ENCODE measurements at places on chromosomes 1 and 21.

DNA sequence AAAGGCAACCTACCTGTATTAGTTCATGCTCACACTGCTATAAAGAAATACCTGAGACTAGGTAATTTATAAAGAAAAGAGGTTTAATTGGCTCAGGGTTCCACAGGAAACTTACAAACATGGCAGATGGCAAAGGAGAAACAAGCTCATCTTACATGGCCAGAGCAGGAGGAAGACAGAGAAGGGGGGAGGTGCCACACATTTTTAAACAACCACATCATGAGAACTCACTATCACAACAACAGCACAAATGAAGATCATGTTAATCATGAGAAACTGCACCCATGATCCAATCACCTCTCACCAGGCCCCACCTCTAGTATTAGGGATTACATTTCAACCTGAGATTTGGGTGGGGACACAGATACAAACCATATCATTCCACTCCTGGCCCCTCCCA, 90.6 kb upstream of the KCTD3 start:
- no peak for DNase-seq

GRCh38 chr21:44354001-44354405, 582 bp downstream of the TRPM2 start:
- no peak for DNase-seq

GRCh38 chr1:149979245-149979971, 31.1 kb downstream of the OTUD7B start:
- DNase-seq: no peak

GRCh38 chr1:226082959-226083301, 20.4 kb downstream of the H3-3A start:
- no peak for DNase-seq

GRCh38 chr1:54884135-54884586, 2.8 kb downstream of the DHCR24 start:
- DNase-seq: no peak

DNA sequence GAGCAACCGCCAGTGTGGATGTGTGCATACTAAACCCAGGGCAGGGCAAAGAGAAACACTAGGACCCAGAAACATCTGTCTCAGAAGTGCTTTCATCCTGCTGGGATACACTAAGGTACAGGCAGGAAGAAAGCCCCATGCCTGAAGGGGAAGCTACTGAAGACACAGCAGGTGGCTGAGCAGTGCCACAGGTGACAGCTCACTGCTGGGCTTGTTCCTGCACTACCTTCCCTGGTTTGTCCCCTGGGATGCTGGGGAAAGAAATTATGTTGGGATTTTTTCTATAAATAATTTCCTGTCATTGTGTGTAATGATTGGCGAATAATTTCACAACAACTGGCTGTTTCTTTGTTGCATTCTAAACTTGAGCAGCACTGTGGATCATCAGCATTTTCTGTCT, 245.3 kb upstream of the RAB4A start:
- DNase-seq: no peak

DNA sequence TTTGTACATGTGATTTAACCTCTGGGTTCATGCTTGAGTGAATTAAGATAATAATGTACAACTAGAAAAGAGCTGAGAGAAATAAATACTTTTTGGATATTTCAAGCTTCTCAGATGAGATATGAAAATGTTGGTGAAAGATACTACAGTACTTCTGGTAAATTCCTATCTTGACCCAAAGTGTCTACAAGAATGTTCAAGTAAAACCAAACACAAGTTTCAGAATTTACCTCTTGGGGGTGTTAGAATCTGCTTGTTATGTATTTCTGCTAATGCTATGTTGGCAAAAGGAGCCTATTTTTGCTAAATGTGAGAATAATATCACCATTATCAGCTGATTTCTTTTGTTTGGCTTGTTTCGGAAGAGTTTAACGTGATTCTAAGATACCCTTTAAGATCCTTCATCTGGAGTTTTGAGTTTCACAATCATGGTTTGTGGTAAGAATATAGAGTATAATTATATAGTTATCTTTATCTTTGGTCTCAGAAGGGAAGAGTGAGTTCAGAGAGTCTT, 388.5 kb downstream of the LMO4 start:
- no peak for DNase-seq

DNA sequence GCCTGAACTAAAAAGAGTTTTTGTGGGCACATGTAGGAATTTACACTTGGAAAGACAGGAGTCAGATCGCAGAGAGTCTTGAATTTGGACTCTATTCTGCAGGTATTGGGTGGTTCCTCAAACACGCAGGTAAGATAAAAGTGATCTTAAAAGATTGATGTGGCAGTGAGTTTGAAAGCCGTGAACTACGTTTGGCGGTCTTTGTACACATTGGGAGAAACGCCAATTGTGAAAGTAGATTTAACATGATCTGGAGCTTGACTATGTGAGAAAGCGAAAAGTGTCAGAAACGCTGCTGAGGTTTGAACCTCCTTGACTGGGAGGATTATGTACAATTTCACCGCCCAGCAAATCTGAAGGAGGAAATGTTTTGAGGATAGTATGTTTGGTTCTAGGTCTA, 1.5 kb upstream of the PPP2R5A start:
- no peak for DNase-seq

DNA sequence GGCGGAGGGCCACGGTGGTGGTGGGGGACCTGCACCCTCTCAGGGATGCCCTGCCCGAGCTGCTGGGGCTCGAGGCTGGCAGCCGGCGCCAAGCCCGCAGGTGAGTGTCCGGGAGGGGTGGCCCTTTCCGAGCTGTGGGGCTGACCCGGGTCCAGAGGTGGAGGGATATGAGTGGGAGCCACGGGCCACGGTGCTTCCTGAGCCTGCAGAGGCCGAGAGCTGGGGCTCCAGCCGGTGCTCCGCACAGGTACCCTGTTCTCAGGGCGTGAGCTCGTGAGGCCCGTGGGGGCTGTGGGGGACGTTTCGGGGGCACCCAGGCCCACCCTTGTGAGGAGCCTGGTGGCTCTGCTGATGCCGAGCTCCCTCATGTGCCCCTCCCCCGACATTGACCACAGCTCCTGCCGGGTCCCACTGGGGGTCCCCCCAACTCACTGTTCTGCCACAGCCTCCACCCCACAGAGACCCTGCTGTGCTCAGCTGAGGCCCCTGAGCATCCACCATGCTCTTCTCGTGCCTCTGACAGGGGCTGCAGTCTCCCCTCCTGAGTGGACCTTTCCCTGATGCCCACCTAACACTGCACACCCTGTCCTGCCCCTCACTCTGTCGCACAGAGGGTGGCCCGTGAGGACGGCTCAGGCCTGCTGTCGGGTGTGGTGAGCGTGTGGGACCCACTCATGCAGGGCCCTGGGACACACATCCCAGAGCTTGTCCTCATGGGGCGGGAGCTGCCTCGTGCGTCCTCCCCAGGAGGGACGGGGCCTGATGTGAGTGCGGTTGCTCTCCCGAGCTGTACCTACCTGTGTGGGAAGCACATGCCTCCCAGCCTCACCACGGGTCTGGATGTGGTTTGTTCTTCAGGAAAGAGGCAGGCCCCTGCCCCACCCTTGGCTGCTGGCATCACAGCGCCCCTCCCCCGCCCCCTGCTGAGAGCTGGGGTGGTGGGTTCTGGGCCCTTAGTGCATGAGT, 27.5 kb downstream of the SLX9 start:
- DNase-seq: no peak

DNA sequence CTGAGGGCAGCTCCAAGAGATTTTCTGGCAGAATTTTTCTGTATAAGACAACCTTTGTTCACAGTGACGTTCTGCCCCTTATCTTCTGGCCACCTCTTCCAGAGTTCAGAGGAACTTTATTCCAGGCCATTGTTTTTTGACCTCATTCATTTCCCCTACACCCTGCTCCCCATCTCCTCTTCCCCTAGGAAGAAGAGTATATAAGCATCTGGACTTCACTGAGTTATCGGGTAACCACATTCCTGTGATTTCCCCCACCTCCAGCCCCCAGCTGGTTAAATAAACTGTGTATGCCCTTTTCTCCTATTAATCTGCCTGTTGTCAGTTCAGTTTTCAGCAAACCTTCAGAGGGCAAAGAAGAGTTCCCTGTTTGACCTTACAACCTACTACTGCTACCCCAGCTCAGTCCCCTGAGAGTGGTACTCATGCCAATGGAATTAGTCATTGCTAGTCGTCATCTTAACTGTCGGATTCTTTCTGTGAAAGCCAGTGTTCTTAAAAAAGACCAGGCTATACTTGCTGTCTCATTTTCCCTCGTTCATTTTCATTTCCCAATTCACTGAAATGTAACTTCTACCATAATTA, 14.3 kb upstream of the ALG14 start:
- DNase-seq: peak; percentile 52

- DNase-seq: no peak
Observed at GRCh38 chr1:208179961-208180409, 64.2 kb downstream of the PLXNA2 start.

DNA sequence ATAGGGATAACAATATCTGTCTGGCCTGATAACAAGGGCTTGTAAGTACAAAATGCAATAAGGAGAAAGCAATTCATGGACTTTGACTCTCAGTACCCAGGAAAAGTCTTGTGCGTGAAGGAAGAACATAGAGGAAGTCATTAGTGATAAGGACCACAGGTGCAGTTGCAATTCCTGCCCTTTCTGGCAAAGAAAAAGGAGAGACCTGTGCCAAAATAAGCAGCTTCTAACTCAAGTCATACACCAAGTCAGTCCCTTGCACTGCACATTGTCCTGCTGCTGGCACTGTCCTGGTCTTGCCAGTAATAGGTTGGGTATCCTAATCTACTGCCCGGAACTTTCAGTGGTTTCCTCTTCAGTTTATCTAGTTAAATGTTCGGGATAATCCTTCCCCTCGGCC, 14.8 kb upstream of the SOD1 start:
- DNase-seq: no peak

DNA sequence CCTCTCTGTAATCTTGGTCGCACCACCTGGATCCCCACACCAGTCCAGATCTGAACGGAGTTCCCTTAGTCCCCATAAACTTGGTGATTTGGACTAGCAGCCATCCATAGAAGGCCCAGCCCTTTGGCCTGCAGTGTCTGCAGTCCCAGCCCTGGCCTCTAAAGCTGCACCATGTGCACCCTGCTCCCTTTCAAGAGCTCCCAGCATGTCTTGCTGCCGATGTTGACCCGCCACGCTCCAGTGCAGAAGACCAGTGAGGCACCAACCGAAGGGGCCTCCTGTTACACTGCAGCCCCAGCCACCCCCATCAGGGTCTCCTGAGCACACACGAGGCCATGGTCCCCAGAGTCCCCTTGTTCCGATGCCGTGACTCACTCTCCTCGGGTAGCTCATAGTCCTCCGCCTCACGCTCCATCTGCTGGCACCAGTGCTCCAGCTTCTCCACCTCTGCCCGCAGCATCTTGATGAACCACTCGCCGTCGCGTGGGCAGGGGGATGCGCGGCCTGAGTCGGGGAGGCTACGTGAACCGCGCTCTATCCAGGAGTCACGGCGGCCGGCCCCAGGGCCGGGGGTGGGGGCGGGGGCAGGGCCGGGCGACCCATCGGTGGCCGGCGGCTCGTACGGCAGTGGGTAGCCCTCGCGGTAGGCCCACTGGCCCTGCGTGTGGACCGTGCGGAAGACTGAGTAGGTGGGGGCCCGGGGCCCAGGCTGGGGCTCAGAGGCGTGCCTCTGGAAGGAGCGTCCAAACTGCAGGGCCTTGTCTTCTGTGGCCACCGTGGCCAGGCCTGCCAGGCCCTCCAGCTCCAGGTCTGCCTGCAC, 8.9 kb upstream of the SMIM12 start:
- no peak for DNase-seq

GRCh38 chr1:147878022-147878421, 24.6 kb upstream of the GJA8 start:
- no peak for DNase-seq

- DNase-seq: no peak
Observed at GRCh38 chr1:5933676-5934057, 58.6 kb downstream of the NPHP4 start.

GRCh38 chr1:146012703-146013558, 8.6 kb downstream of the HJV start:
- no peak for DNase-seq

DNA sequence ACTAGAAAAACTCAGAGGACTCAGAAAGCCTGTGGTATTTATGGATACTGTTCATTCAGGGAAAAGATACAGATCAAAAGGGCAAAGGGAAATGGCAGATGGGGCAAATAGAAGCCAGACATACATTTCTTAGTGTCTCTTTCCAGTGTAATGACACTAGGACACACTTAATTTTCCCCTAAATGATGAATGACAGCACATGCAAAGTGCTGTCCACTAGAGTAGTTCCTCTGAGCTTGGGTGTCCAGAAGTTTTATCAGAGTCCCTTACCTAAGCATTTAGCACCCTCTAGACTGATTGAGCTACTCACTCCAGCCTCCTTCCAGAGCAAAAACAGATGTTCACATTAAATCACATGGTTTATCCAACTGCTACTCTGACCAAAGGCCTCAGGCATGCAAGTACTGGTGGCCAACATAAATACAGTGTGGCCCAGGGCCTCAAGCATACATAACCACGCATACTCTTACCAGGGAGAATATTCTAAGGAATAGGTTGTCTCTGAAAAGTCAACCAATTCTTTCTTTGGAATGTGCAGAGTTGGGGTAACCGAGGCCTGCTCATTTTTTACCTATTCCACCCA, 166.9 kb downstream of the NCAM2 start:
- DNase-seq: peak; percentile 77

- no peak for DNase-seq
Observed at GRCh38 chr21:36915014-36915695, 51.3 kb downstream of the HLCS start.

- no peak for DNase-seq
Observed at GRCh38 chr1:209517681-209518050, 65.8 kb upstream of the CAMK1G start.

- DNase-seq: no peak
Observed at GRCh38 chr1:4394366-4394765, 260.0 kb upstream of the AJAP1 start.

- DNase-seq: no peak
Observed at GRCh38 chr1:51666478-51666877, 49.6 kb downstream of the OSBPL9 start.

DNA sequence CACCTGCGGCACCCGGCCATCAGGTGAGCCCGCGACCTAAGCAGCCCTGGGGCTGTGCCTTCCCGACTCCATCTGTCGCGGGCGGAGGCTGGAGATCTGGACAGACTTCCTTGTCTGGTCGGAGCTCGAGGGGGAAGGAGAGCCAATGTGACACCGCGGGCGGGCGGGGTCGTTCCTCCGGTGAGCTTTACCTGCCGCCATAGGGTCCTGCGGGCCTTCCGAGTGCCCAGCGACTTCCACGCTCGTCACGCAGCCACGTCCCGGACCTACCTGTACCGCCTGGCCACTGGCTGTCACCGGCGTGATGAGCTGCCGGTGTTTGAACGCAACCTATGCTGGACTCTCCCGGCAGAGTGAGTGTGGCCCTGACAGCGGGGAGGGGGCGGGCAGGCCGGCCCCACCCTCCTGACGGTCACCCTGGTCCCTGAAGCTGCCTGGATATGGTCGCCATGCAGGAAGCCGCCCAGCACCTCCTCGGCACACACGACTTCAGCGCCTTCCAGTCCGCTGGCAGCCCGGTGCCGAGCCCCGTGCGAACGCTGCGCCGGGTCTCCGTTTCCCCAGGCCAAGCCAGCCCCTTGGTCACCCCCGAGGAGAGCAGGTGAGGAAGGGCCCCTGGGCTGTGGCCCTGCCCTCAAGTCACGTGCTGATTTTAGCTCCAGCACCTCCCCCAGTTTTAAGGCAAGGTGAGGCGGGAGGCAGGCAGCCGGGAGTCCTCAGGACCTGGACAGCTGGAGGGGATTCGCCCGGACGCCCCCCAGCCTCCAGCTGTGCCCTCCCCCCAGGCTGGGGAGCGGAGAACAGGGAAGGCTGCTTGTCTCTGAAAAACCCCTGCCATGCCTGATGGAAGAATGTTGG, 1.1 kb downstream of the PUSL1 start:
- no peak for DNase-seq

GRCh38 chr21:32826329-32827167, 55.0 kb upstream of the PAXBP1 start:
- no peak for DNase-seq

- no peak for DNase-seq
Observed at GRCh38 chr1:58390091-58390490, 156.4 kb downstream of the OMA1 start.
